ENCODE measurements at places on chromosomes 13 and 19.
A peak's percentile ranks its signal among the peaks of the same experiment; 100 is the strongest.

- no peak for DNase-seq
Observed at GRCh38 chr13:50914848-50915247, 5.3 kb downstream of the RNASEH2B start.

GRCh38 chr13:28984825-28985224 is 164.7 kb downstream of the MTUS2 start:
- no peak for DNase-seq

DNA sequence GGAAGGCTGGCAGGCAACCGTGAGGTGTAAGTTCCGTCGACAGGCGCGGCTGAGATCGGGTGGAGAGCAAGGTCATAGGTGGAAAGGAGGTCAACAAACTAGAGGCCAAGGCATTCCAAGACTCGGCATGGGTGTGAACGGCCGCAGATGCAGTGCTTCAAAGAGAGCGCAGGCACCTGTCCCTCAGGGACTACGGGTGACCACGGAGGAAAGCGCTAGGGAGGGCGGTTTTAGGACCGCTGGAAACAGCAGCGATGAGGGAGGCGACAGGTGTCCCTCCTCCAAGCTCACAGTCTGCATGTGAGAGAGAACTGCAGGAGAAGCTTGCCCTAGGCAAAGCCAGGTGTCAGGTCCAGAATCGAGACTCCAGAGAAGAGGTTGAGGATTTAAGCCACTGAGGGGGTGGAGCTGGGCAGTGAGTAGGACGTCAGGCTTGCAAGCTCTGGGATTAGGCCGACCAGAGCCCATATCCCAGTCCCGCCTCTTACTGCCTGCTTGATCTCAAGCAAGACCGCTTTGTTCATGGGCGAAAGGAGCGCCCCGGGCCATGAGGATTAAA is 1.6 kb upstream of the MLNR start:
- no peak for DNase-seq

GRCh38 chr13:23671377-23671776 is 101.2 kb downstream of the TNFRSF19 start:
- DNase-seq: no peak

DNA sequence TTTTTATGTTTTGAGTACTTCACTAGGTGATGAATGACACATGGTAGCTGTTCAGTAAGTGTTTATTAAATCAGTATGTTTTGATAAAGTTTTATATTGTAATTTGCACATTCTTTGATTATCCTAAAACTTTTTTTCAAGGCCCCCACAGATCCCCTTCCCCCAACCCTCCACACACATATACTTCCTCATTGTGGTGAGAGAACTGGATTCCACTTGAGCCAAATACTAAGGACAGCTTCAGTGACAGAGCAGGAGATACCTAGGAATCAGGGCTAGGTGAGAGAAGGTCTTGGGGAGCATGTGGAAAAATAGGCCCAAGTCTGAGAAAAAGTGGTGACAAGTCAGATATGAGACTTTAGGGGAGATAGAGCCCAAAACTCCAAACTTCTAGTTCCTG is 174.6 kb downstream of the TDRD3 start:
- DNase-seq: no peak

DNA sequence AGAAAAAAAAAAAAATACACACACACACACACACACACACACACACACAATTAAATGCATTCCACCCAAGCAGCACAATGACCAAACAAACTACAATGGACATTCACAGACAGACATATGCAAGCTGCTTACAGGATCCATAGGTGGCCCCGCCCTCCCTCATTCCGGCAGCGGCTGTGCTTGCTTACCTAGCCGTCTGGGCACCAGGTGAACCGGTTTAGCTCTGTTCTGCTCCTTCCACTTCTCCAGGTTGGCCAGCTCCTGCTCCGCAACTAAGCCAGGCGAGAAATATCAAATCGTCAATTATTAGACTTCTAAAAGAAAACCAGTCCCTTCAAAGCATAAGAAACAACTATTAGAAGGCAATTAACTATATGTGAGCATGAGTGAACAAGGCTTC is 23.1 kb downstream of the EPSTI1 start:
- DNase-seq: no peak

GRCh38 chr19:9941231-9941630 is 4.9 kb upstream of the OLFM2 start:
- DNase-seq: no peak

DNA sequence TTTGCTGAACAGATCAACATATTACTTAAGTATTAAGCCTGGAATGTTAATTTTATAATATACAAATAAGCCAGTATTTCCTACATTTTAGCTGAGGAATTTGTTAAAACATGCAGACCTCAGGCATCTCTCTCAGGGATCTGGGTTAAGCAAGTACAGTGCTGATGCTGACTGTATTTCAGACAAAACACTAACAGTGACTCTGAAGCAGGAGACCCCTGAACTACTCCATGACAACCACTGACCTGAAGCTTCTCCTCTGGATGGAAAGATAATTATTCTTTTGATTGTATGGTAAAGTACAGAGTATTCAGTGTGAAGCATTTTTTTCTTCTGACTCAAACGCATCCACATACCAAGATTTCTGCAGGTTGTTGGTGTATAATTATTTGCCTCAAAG is 680.8 kb downstream of the LIG4 start:
- no peak for DNase-seq

GRCh38 chr13:87274209-87274819 is 396.9 kb upstream of the SLITRK5 start:
- DNase-seq: peak; percentile 40

- peak; percentile 72 for DNase-seq
Observed at GRCh38 chr13:39684531-39685137, 29.2 kb downstream of the COG6 start.

DNA sequence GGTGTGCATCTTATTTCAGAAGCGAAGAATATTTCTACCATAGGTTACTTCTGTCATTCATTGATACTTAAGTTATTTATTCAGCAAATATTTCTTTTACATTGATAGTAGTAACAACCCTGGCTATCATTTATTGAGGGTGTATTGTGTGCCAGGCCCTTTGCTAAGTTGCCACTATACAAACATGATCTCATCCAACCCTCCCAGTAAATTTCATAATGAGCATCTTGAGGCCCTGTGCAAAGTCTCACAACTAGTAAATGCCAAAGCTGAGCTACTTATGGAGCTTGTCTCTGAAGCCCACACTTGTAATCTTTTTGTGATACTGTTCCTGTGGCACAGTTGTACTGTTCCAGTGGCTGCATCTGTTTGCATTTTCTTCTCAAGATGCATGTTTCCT is 36.1 kb downstream of the RNASEH2B start:
- DNase-seq: peak; percentile 22

GRCh38 chr13:86729206-86729605 is 930.0 kb upstream of the SLITRK6 start:
- DNase-seq: no peak

- no peak for DNase-seq
Observed at GRCh38 chr19:51607077-51607476, 23.1 kb downstream of the SIGLEC5 start.

DNA sequence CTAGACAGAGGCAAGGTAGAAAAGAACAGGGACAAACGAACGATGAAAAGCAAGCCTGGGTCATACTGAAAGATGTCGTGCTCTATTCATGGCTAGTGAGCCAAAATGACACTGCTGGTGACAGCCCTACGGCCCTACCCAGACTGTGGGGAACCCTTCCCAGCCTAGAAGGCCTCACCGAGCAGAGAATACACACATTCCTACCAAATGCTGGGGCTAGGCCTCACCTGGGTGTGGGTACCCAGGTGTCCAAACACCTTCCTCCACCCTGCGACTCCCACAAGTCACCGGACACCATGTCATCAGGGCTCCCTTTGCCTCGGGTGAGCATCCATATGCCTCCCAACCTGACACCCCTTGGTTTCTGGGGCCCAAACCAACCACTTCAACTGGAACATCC is 85.3 kb upstream of the DOCK9 start:
- DNase-seq: no peak

GRCh38 chr19:42529248-42529764 is 1.0 kb upstream of the CEACAM1 start:
- DNase-seq: peak; percentile 60

- DNase-seq: peak; percentile 17
Observed at GRCh38 chr13:110616103-110617101, 1.1 kb downstream of the NAXD start.

DNA sequence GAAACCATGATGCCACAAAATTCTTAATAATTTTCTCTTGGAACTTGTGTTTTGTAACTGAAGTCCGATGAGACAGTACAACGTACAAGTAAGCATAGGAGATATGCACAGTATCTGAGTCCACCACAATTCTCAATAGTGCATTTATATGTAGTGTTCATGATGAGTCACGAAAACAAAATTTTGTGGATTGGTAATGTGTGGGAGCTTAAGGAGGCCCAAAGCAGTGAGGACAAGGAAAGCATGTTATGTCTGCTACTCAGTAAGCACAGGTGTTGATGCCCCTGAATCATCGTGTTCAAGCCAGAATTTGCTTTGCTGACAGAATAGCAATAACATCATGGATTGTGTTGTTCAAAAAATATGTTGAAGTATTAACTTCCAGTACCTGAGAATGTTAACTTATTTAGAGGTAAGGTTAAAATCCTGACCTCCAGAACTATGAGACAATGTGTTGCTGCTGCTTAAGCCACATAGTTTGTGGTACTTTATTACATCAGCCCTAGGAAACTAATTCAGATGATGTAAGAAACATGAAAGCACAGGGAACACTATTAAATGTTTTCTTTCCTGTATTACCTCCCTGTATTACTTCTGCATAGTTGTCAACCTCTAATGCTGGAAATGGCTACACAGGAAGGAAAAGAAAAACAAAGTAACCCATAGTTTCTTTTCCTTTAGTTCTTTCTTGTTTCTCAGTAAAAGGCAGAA is 201.3 kb downstream of the SLITRK6 start:
- DNase-seq: no peak

DNA sequence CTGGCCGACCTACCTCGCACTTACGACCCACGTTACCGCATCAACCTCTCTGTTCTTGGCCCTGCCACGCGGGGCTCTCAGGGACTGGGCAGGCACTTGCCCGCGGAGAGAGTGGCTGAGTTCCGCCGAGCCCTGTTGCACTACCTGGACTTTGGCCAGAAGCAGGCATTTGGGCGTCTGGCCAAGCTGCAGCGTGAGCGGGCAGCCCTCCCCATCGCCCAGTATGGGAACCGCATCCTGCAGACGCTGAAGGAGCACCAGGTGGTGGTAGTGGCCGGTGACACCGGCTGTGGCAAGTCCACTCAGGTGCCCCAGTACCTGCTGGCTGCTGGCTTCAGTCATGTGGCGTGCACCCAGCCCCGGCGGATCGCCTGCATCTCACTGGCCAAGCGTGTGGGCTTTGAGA is 4.2 kb downstream of the DHX34 start:
- DNase-seq: no peak

- peak; percentile 41 for DNase-seq
Observed at GRCh38 chr19:42216653-42217519, 591 bp downstream of the DEDD2 start.

DNA sequence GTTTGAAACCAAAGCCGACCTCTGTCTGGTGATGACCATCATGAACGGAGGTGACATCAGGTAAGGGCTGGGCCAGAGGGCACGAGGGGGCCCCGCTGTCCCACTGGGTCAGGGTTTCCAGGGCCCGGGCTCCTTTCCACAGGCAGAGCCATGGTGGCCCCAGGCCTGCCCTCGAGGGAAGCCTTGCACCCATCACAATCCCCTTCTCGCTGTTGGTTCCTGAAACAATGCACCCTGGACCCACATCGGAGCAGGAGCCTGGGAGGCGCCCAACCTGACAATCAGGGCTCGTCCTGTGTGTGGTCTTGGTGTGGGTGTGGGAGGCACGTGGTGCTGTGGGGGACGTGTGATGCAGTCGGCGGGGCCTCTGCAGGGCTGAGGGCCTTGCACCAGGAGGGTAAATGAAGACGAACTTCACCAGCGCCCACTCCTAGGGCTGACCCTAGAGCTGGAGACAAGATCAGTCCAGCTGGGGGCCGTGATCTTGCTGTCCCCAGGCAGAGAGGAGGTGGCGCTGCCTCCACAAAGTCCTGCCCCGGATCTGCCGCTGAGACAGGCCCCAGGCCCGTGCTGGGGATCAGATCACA is 2.8 kb downstream of the GRK1 start:
- DNase-seq: no peak

GRCh38 chr19:53659292-53659691 is 27.5 kb downstream of the DPRX start:
- DNase-seq: peak; percentile 2

- peak; percentile 36 for DNase-seq
Observed at GRCh38 chr13:19984430-19985218, 26.1 kb downstream of the ZMYM2 start.

DNA sequence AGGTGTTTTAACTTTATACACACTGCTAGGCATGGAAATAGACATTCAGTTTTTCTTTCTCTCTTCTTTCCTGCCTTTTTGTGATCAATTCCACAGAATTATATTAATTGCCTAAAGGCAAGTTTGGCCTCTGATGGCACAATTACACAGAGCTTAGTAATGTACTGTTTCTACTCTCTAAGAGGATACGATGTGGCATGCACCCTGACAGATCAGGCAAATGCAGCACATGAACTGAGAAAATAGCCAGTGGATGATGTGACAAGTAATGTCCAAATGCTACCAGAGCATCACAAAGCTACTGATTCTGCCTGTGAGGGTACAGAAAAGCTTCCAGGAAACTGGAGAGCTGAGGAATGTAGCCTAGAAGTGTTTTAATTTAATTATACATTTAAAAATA is 233.8 kb upstream of the PRR20A start:
- no peak for DNase-seq

- DNase-seq: no peak
Observed at GRCh38 chr13:43569658-43570057, 217.1 kb downstream of the ENOX1 start.

GRCh38 chr19:45599286-45599685 is 2.7 kb downstream of the GPR4 start:
- DNase-seq: no peak

- no peak for DNase-seq
Observed at GRCh38 chr19:50416034-50416977, 2.4 kb upstream of the SPIB start.

DNA sequence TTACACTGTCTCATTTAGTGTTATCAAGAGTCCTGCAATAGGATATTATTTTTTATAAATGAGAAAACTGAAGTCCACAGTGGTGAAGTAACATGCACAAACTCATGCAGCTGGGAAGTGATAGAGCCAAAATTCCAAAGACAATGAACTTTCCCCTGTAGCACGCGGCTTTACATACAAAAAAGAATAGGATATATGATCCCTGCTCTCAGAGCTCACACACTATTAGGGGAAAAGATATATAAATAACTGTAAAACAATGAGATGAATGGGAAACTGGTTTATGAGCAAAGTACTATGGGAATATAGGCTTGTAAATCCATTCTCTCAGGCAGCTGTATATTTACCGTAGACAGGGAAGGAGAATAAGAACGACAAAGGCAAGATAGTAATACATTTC is 39.7 kb downstream of the THSD1 start:
- no peak for DNase-seq

GRCh38 chr19:42174958-42175734 is 42.3 kb downstream of the DEDD2 start:
- DNase-seq: no peak

GRCh38 chr19:33520048-33520643 is 1.4 kb downstream of the PEPD start:
- DNase-seq: no peak

GRCh38 chr13:29908416-29909080 is 58.1 kb upstream of the UBL3 start:
- DNase-seq: no peak
